CD4-positive, alpha-beta T cell treated with Interferon gamma for 1 hour (primary cell): ENCODE measurements at places on chromosomes 2 and 18.

DNA sequence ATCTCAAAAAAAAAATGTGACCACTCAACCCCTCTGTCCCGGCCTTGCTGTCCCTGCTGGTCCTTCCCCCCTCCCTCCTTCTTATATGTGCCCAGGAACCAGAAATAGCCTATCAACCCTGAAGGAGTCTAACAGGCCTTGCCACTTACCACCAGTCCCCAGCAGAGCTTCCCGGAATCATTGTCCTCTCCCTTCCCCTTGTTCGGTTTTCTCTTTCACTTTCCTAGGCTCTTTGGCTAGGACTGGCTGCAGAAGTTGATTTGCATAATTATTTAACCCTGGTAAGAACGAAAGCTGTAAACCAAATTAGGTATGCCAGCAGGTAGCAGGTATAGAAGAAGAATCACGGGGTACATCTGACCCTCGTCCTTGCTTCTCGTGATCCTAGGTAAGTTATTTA, 72.6 kb upstream of the ZNF532 start:
- no peak for DNase-seq

DNA sequence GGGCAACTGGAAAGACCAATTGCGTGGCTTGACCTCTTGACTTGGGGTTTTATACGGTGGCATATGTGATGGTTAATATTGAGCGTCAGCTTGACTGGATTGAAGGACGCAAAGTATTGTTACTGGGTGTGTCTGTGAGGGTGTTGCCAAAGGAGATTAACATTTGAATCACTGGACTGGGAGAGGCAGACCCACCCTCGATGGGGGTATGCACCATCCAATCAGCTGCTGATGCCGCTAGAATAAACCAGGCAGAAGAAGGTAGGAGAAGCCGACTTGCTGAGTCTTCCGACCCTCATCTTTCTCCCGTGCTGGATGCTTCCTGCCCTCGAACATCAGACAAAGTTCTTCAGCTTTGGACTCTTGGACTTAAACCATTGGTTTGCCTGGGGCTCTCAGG, 34.2 kb upstream of the YPEL5 start:
- DNase-seq, result no peak

DNA sequence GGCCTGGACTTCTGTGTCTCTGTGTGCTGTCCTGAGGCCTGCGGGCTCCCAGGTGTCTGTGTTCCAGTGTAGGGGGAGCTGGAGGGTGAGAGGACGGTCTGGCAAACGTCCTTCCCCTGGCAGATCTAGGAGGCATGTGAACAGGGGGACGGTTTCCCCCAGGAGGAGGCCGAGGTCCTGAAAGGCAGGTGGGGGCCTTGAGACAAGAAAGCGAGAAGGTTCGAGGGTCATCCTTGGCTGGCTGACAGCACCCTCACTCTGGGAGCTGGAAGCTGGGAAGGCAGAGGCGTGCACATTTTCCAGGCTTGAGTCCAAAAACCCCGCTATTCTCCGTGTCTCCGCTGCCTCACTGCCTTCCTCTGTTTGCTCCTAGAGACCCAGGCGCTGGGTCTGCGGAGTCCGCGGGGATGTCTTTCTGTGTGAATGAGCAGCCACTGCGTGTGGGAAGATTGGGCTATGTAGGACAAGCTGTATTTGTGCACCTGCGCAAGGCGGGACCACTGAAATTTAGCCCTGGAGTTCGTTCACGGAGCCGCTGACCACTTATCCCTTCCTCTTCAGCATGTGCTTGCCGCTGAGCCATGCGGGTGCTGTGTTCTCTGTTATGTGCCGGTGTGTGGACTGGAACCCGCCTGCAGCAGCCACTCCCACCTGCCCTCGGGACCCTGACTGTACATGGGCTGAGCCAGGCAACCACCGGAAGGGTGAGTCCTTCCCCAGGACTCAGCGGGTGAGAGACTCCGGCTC, 43.7 kb downstream of the TWIST2 start:
- no peak for DNase-seq

- no peak for DNase-seq
These were observed 107.3 kb downstream of the TMEFF2 start for GRCh38 chr2:192087398-192087958.

DNA sequence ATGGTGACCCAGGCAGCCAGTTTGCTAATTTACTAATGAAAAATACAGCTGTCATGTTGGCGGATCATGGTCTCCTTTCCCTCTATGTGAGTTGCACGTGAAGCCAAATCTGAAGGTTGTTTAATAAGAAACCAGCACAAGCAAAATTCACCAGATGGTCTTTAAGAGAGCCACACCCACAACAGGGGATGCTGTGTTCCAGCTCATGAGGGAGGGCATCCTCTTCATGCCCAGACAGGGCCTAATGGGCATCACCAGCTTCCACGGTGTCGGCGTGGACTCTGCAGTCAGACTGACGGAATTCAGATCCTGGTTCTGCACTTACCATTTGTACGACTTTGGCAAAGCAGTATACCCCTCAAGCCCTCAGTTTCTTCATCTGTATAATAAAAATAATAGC, 39.9 kb downstream of the TMEM247 start:
- no peak for DNase-seq
